Karpas-422 (cell line): ENCODE measurements at places on chromosomes 7 and 10. TPM values are rescaled to one million over a fixed set of nuclear protein-coding genes. Genes with fewer than 3 reads are reported as not detected.

The IL2RA gene
- 1.6 TPM in 1 of 2 replicates, not detected in the other for total RNA-seq

The MASTL gene
- total RNA-seq = 18.3 and 21.2 TPM in 2 replicates

The HOXA4 gene
- total RNA-seq = 0.79 TPM in 1 of 2 replicates, not detected in the other

The CPA2 gene
- not detected in 2 replicates for total RNA-seq

The RARRES2 gene
- total RNA-seq = not detected in 2 replicates

The PCGF5 gene
- total RNA-seq = 1.3 and 4.0 TPM in 2 replicates

The MYH16 gene
- not detected in 2 replicates for total RNA-seq

The DLX6 gene
- not detected in 2 replicates for total RNA-seq

The SMKR1 gene
- total RNA-seq = 0.22 TPM in 1 of 2 replicates, not detected in the other

The CHN2 gene
- 3.3 and 9.1 TPM in 2 replicates for total RNA-seq

The CNTNAP2 gene
- total RNA-seq = not detected in 2 replicates

The TYW1 gene
- 17.3 and 21.5 TPM in 2 replicates for total RNA-seq

The GIMAP5 gene
- not detected in 2 replicates for total RNA-seq

The SLC16A9 gene
- total RNA-seq = not detected in 2 replicates

The ZNF804B gene
- total RNA-seq = 0.07 TPM in 1 of 2 replicates, not detected in the other

The TFAM gene
- 56.5 and 76.4 TPM in 2 replicates for total RNA-seq
